ENCODE measurements at places on chromosomes 16 and 17.

DNA sequence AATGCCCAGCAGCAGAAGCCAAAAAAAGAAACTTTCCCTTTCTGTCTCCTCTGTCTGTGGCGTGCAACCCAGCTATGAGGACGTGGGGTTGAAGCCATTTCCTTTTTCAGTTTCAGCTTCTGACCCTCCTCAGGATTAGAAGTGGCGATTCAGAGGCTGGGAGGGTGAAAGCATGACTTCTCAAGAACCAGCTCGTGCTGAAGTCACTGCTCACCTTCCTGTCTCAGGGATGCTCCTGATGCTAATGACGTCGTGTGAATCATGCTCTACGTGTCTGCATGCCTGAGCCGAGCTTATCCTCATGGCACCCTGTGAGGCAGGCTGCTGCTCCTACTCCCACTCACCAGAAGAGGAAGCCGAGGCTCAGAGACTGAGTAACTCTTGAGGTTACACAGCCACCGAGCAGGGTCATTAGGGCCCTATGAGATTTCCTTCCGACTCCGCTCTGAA, 5.7 kb upstream of the LPO start:
- DNase-seq: peak; percentile 22

DNA sequence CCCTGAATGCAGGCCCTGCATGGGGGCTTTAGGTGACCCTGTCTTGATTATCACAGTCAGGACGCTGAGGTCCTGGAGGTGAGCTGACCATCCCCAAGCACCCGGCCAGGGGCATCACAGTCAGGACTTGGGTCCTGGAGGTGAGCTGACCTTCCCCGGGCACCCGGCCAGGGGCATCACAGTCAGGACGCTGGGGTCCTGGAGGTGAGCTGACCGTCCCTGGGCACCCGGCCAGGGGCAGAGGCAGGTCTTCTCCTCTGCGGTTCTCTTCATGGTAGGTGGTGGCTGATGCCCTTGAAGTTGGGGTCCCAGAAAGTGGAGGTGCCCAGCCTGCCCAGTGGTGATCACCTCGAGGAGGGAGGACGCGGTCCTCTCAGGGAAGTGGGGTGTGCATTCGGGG, 36.2 kb upstream of the GSE1 start:
- no peak for DNase-seq

GRCh38 chr16:89063768-89064320, 29.8 kb upstream of the ACSF3 start:
- no peak for DNase-seq

DNA sequence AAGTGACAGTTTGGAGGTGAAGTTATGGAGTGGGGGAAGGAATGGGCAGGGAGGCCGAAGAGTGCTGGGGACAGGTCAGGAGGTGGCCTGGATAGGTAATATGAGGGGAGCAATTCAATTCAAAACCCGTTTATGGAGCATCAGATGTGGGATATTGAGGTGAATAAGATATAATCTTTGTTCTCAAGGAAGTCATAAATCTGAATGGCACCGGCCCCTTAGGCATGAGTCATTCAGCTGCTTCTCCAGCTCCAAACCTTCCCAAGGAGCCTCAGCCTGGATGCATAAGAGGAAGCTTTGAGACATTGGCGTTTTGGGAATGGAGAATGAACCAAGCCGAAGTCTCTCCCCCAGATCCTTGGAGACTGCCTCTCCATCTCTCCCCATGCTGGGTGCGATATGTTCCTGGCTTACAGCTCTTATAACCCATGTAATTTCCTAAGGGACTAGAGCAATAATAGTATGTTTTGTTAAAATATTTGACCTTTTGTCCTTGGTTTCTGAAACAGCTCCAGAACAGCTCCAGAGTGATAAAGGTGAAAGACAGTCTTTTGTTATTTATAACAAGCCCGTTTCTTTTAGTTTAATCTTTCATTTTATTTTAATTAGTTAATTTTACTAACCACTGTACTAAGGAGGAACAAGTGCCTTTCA, 1.7 kb downstream of the TUBG2 start:
- DNase-seq: no peak

- no peak for DNase-seq
These were observed 107.9 kb downstream of the SNX29 start for GRCh38 chr16:12084436-12084835.

GRCh38 chr16:50002190-50002589, 22.8 kb upstream of the CNEP1R1 start:
- no peak for DNase-seq

- DNase-seq: no peak
These were observed 10.1 kb downstream of the AMZ2 start for GRCh38 chr17:68257934-68258333.

DNA sequence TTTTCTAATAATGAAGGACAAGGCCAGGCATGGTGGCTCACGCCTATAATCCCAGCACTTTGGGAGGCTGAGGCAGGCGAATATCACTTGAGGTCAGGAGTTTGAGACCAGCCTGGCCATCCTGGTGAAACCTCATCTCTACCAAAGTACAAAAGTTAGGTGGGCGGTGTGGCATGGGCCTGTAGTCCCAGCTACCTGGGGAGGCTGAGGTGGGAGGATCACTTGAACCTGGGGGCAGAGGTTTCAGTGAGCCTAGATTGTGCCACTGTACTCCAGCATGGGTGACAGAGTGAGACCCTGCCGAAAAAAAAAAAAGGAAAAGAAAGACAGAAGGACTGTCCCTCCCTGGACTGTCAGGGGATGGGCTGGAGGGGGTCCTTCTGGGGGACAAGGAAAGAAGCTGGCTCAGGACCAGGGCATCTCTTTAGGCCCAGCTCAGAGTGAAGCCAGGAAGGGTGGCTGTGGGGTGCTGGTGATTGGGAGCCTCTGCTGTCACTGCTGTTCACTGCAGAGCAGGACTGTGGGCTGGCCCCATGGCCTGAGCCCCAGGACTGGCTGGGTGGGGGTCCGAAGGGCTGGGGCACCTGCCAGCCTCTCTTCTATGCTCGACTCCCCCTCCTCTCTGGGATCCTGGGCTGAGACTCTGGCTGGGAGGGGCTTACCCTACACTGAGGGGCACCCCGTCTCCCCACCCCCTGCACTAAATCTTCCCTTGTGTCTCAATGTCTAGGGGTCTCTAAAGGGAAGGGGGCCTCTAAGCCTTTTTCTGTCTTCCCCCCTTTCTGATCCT, 909 bp upstream of the ARHGAP23 start:
- DNase-seq: no peak

GRCh38 chr17:80526116-80526910, 18.3 kb upstream of the RPTOR start:
- DNase-seq: no peak

DNA sequence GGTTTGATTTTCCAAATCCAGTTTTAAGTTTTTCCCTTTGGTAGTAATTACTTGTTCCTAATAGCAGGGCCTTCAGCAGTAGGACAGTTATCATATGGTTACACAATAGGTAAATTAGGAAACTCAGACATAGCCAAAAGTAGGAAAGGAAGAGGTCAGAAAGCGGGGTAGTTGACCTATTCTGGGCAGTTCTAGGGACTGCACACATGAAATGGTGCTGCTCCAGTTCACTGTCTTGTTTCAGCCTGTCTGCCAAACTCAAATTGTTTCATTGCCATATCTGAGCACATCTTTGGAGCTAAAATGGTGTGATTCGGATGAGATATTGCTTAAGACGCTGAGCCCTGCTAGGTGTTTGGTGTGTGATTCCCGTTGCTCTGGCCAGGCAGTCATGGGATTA, 56.7 kb downstream of the TANGO6 start:
- DNase-seq: no peak

DNA sequence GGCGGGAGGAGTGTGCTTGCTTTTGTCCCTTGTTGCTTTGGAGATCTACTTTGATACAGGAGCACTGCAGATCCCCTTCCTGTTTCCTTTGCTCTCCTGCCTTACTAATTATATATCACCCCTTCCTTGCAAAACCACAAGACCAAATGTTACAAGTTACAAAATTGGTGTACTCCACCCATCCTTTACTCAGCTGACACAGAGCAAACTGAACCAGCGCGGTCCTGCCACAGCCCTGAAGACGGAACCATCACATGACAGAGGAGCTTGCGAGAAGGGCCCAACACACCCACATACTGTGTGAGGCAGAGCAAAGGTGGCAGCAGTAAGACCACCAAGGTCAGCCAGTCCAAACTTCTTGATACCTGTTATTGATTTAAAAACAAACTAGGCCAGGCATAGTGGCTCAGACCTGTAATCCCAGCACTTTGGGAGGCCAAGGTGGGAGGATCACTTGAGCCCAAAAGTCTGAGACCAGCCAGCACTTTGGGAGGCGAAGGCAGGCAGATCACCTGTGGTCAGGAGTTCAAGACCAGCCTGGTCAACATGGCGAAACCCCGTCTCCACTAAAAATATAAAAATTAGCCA, 33.2 kb downstream of the CYTH1 start:
- DNase-seq: no peak

- DNase-seq: no peak
These were observed 10.0 kb downstream of the SOCS1 start for GRCh38 chr16:11245988-11246387.

DNA sequence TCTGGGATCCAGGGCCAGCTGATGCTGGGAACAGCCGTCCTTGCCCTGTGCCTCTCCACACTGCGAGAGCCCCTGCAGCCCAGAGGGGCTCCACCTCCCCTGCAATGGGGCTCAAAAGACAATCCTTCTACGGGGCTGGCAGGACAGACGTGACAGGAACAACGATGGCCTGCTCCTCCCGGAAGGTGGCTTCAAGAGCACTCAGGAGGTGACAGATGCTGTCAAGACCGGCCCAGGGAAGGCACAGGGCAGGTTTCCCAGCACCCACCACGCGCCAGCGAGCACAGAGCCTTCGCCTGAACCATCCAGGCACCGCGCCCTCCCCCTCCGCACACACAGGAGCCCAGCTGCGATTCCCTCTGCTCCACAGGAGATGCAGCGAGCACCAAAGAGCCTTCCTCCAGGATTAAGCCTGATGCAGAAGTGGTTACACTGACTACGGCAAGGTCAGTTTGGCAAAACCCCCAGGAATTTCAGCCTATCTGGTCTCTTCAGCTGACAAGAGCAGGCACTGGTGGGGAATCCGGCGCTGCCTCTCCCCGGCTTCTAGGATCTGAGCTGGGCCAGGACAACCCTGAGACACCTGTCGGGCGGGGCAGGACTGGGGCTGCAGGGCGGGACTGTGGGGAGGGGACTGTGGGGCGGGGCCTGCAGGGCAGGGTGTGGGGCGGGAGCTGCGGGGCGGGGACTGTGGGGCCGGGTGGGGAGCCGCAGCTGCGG, 103.4 kb downstream of the ZNF778 start:
- DNase-seq: no peak

DNA sequence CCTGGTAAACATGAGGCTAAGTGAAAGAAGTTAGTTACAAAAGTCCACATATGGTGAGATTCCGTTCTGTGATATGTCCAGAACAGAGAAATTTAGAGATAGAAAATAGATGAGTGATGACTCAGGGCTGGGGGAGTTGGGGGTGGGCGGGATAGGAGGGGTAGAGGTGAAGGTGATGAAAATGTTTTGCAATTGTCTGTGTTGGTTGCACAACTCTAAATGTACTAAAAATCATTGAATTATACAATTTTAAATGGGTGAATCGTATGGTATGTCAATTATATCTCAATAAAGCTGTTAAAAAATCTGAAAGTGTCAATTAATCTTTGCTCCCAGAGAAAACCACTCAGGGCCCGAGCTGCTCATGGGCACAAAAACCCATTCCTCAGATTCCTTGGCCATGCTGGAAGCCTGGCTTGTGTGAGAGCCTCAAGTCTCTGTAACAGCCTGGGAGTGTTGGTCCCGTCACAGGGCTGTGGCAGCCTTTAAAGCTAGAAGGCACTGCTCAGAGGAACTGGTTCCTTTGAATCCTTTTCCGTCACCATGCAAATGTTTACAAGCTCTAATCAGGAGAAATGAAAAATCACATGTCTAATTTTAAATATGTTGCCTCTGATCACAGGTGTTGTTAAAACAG, 225.3 kb downstream of the WWOX start:
- no peak for DNase-seq

DNA sequence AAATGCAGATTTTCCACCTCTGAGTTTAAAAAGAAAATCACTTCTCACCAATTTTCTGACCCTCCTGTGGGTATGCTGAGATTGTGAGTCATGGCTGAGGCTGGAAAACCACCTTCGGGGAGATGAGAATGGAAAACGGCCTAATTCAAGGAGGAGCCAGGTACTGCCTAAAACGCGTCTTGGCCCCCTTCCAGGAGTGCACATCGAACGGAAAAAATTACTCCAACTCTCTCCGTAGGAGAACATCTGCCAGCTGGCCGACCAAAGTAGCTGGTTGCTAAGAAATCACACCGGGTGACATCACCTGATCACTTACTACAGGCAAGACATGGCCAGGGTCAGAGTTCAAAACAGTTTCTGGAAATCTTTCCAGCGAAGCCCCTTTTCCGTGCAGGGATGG, 107.6 kb downstream of the ZNF423 start:
- DNase-seq: no peak

GRCh38 chr17:57486882-57487301, 230.6 kb downstream of the MSI2 start:
- DNase-seq: no peak

GRCh38 chr17:57329380-57330214, 73.3 kb downstream of the MSI2 start:
- no peak for DNase-seq

DNA sequence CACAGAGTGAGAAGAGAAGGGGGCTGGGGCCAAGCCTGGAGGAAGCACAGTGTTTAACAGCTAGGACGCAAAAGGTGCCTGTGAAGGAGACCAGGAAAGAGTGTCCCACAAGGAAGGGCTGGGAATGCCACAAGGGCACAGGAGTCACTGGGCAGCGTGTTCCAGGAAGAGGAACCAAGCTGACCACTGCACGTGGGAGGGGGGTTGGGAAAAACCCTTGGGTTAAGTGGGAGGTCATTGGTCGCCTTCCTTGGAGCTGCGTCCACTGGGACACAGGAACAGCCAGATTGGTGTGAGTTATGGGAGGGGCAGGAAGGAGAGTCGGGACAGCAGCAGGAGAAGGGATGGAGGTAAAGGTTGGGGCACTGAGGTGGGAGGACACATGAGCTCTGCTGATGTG, 12.9 kb downstream of the TTYH2 start:
- DNase-seq: no peak

GRCh38 chr17:45225964-45226530, 4.4 kb downstream of the FMNL1 start:
- no peak for DNase-seq
